ENCODE measurements at places on chromosomes 7 and 10.

DNA sequence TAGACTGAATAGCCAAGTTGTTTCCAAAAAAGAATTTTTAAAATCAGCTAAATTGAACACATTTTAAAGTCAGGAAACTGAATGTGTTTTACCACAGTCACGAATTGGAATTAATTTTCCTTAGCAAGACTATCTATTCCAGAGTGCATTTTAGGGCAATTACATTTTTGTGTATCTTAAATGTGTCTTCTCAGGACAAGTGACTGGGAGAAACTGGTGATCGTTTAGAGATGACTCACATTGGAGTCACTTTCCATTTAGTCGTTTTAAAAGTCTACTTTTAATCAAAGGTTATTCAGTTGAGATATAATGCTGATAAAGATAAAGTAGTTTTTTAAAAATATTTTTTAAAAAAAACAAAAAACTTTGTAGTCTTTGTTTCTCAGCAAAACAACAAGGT lies 191.7 kb upstream of the SLC26A5 start:
- no peak for DNase-seq

- no peak for DNase-seq
These were observed 4.1 kb downstream of the NUDT1 start for GRCh38 chr7:2245883-2246675.

- DNase-seq, result no peak
These were observed 12.9 kb downstream of the FRG2B start for GRCh38 chr10:133613699-133614098.

- peak; percentile 7 for DNase-seq
These were observed 195.0 kb upstream of the PLXNA4 start for GRCh38 chr7:132771301-132771730.

Measured in activated naive CD4-positive, alpha-beta T cell treated with Interleukin-2 at 50 U/mL for 16 hours (primary cell).